NCI-H526 treated with DMSO at 0.1 percent for 48 hours (cell line): ENCODE measurements at places on chromosomes 11 and 22.

DNA sequence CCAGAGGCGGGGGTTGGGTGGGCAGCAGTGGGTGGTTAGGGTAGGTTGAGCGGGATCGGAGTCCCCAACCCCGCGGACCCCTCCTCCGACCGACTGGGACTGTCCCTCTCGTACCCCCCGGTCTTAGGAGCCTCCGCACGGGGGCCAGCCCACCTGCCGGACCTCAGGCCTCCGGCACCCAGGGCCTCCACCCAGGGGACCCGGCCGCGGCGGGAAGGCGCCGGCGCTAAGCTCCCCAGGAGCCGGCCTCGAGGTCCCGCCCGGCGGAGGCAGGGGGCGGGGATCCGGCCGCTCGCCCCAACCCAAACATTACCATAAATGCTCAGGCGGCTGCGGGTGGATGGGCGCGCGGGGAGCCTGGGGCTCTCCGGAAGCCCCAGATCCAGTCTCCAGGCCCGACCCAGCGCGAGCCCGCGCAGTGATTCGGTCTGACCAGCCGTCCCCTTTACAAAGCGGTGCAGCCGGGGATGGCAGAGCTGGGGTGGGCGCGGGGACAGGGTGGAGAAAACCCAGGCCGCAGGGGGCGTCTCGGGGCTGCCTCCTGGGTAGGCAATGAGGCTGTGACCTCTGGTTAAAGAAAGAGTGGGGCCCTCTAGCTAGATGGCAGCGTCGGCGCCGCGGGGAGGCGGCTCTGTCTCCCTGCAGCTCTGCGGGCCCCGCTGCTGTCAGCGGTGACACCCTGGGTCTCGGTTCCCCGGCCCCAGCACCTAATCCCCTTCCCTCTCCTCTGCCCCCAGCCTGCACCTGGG lies 4.0 kb upstream of the MCAM start:
- peak; percentile 68 for DNase-seq

GRCh38 chr11:44770401-44770800 lies 43.6 kb downstream of the TSPAN18 start:
- no peak for DNase-seq

DNA sequence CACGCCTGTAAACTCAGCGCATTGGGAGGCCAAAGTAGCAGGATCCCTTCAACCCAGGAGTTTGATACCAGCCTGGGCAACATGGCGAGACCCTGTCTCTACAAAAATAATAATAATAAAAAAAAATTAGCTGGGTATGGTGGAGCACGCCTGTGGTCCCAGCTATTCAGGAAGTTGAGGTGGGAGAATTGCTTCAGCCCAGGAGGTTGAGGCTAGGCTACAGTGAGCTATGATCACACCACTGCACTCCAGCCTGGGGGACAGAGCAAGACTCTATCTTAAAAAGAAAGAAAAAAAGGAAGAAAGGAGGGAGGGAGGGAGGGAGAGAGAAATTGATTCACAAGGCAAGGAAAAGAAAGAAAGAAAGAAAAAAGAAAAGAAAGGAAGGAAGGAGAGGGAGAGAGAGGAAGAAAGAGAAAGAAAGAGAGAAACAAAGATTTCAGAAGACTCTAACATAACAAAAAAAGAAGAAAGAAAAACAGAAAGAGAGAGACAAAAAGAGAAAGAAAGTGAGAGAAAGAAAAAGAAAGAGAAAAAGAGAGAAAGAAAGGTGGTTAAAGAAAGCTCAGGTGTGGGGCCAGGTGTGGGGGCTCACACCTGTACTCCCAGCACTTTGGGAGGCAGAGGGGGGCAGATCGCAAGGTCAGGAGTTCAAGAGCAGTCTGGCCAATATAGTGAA lies 37.3 kb upstream of the MYH9 start:
- DNase-seq = no peak

DNA sequence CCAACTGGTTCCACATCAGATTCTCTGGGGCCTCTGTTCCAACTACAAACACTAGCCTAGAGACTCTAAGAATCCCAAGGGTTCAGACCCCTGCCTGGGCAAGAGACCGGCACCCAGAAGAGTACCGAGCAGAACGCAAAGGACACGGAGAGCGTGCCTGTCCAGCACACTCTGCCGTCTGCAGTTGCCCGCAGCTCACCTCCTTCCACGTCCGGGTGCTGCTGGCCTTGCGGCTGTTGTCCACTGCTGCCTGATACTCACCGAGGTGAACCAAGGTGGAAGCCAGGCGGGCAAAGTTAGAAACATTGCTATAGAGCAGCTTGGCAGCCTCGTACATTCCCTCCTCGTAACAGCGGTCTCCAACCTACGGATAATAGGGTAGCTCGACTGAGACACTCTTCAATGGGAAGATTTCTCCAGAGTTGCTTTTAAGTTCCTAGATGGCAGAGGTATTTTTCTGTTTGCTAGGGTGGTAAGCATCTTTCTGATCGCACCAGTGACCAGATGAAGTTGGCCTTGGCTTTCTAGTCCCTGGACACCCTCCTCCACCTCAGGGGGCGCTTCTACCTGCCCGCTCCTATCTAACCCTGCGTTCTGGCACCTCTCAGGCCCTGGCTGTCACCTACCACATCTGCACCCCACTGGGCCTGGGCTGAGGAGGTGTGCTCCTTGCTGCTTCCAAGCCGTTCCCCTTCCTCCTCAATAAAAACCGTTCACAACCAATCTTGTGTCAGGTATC lies 22.8 kb upstream of the SLC25A1 start:
- DNase-seq = no peak

GRCh38 chr11:126703662-126704061 lies 296.9 kb downstream of the KIRREL3 start:
- no peak for DNase-seq

DNA sequence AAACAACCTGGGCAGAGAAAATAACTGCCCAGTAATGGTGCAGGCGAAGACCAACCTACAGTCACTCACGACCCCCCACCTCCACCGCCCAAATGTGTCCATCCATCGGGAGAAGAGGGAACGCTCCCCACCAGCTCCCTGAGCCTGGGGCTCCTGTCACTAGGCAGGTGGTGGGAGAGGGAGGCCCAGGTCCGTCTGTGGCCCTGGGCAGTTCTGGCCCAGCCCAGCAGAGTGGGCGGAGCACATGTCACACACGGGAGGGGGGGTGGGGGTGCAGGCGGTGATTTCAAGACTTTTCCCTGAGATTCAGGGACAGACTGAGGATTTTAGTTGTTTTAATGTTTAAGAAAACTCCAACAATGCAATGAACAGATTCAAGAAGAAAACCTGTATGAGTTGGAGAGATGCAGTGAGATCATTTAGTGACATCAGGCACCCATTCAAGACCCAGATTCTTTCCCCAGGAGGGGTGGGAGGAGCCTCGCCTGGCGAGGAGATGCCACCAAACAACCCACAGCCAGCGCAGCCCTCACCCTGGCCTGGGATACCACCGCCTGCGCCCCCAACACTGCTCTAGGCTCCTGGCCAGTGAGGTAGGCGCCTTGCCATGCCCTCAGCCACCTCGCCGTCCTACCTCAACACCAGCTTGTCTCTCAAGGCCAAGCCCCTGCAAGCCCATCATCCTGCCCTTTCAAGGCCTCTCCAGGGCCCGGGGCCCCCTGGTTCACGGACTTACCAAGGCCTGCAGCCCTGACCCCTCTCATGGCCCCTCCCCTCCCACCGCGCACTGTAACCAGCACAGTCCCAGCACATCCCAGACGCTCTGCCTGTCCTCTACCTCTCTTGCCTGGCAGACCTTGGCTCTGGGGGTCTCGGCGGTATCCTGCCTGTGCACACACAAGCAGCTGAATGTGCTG lies 36.8 kb downstream of the TBX1 start:
- no peak for DNase-seq

GRCh38 chr11:74412321-74412720 lies 14.1 kb upstream of the PGM2L1 start:
- no peak for DNase-seq

- no peak for DNase-seq
Measured at GRCh38 chr22:41910050-41911000, 4.5 kb downstream of the SHISA8 start.

- DNase-seq = no peak
Measured at GRCh38 chr22:50432131-50432876, 42.5 kb downstream of the SBF1 start.

DNA sequence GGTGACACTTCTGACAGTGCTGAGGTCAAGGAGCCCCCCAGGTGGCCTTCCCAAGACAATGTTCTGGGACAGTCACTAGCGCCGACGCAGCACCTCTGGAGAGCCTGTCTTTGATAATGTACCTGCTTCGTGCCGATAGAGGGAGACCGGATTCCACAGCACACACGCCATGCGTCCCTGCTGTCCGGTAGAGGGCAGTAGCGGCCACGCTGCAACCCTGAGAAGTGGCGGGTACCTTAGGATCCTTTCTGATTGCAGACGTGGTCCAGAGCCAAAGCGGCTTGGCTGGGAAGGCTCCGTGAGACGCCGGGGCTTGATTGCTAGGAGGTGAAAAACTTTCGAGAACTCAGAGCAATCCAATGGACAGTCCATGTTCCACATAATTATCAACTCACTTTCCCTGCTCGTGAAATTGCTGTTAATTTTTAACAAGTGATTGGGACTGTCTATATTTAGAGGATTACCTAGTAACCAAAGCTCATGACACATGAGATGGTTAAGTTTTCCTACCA lies 11.4 kb upstream of the BARX2 start:
- peak; percentile 97 for DNase-seq

DNA sequence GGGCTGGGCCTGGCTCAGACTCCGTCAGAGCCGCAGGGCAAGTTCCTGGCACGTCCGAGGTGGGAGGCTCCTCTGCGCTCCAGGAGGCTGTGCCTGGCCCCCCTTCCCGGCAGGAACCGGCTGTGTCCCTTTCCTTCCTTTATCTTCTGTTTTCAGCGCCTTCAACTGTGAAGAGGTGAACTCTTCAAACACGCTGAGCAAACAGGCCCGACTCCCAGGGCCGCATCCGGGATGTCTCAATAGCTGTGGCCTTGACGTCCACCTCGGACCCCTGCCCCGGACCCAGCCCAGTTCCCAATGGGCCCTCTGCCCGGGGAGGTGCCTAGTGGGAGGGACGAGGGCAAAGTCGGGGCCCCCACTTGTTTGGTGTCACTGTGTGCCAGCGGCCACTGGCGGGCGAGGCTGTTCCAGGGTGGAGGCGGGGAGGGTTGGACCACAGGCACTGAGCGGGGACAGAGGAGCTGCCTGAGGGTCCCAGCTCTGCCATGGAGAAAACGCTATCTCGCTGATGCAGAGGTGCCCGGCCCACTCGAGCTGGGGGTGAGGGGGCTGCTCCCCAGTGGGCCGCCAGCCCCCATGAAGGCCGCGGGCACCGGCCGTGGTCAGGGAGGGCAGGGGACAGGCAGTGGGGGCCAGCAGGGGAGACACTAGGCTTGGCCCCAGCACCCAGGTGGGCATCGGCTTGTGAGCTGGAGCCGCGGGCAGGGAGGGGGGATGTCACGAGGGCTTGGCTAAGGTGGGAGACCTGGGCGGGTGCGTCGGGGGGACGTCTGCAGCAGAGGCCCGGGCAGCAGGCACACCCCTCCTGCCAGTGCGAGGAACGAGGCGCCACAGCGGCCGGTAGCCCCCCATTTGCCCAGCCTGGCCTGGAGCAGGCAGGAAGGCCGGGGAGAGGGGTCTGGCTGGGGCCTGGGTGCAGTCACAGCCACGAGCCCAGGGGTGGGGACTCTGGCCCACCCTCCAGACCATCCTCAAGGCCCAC lies 2.7 kb upstream of the MUC5B start:
- DNase-seq = peak; percentile 23

GRCh38 chr11:69855421-69855820 lies 36.2 kb upstream of the FGF3 start:
- no peak for DNase-seq

DNA sequence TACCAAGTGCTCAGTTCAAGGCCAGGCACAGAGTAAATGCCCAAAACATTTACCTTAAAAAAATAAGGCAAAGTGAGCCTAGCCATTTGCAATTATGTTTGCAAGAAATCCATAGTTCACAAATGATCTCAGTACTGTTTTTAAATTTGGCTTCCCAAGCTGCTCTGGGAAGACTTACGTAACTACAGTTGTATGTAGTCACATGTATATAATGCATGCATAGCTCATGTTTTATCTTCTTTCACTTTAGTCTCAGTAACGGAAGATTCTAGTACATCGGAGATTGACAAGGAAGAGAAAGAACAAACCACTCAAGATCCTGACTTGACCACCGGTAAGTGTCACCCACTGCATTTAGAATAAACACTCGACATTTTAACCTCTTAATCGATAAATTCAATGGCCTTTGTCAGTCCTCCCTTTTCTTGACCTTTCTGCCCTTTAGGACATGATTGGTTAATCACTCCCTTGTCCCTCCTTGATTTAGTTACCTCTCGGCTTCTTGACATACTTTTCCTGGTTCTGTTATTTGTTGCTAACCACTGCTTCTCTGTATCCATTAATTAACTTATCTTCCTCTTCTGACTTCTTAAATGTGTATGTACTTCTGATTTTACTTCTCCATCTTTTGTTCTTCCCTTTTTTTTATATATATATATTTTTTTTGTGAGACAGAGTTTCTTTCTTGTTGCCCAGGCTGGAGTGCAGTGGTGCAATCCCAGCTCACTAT lies 18.0 kb upstream of the JHY start:
- no peak for DNase-seq

DNA sequence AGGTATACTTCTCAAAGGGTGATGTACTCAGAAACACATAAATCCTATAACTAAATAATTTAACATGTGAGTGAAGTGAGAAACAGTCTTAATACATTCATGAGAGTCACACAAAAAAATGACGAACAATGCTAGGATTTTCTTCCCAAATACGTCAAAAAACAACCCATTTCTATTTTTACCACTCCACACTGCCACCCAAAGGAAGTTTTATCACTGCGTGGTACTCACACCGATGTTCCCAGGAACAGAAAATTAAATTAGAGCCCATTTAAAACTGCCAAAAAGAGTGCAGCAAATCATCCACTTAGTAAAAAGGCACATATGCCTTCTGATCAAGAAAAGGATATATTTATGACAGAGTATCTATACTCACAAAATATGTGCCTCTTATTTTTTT lies 710.9 kb upstream of the FAT3 start:
- no peak for DNase-seq

DNA sequence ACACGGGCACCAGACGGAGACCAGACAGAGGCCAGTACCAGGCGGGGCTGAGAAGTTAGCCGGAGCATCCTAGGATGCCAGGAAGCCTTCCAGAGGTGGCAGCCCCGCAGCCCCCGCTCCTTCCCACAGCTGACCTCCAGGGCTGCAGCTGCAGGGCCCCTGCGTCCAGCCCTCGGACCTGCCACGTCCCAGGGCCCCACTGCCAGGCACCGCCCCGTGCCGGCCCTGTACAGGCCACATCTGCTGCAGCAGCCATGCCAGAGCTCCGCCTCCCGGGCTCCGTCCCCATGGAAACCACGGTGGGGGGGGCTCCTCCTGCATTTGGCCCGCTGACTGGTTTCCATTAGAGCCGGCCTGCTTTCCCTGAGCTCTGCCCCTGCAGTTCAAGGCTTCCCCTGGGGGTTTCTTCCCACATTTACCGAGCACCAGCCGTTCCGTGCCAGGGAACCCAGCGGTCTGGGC lies 62.5 kb upstream of the PPARA start:
- no peak for DNase-seq

GRCh38 chr11:46890665-46891064 lies 27.7 kb downstream of the LRP4 start:
- DNase-seq = no peak

- DNase-seq = no peak
Measured at GRCh38 chr11:47395223-47396048, 13.0 kb upstream of the SLC39A13 start.
